GM19239 (cell line): ENCODE measurements at places on chromosomes 4 and X.

GRCh38 chrX:111039606-111040005 lies 56.4 kb upstream of the PAK3 start:
- no peak for DNase-seq

DNA sequence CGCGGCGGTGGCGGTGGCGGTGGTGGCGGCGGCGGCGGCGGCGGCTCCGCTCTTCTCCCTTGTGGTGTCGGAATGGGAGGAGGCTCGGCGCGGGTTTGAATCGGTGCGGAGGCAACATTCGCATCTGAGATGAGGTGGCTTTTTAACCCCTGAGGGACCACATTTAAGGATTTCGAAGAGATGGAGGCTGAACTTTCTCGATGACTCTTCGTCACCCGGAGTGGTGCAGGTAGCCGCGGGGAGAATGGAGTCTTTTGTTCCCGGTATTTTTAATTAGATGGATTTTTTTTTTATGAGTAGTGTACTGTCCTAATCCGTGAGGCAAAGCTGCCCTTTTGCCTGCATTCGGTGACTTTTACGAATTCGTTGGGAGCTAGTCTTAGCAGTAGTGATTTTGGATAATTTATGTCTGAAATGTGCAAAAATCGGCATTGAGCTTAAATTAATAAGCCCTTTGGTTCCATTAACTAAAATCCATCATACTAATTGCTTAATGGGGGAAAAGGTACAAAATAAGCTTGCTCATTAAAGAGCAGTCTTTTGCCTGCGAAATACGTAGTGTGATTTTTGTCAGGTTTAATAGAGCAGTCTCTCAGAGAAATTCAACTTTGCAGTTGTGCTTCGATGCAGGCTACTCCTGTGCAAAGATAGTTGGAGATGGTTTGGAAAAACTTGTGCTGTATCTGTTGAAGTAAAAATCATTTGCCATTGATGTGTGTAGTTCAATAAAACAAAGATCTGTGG lies 206.2 kb downstream of the TENM3 start:
- DNase-seq: peak; percentile 5

DNA sequence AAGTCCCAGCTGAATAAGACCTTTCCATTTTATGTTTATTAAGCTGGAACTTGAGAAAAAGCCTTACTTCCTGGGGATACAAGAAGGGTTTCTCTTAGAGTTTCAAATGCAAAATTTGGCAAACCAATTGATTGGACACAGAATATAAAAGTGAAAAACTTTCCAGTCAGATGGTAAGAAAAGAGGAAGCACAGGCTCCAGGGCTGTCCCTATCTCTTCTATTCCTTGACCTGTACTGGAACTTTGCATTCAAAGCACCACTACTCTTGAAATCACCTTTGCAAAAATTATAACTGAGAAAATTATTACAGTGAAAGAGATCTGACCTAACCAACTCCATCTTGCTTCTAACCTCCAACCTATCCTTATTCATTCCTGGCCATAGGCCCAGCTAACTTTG lies 11.7 kb downstream of the PROM1 start:
- no peak for DNase-seq

DNA sequence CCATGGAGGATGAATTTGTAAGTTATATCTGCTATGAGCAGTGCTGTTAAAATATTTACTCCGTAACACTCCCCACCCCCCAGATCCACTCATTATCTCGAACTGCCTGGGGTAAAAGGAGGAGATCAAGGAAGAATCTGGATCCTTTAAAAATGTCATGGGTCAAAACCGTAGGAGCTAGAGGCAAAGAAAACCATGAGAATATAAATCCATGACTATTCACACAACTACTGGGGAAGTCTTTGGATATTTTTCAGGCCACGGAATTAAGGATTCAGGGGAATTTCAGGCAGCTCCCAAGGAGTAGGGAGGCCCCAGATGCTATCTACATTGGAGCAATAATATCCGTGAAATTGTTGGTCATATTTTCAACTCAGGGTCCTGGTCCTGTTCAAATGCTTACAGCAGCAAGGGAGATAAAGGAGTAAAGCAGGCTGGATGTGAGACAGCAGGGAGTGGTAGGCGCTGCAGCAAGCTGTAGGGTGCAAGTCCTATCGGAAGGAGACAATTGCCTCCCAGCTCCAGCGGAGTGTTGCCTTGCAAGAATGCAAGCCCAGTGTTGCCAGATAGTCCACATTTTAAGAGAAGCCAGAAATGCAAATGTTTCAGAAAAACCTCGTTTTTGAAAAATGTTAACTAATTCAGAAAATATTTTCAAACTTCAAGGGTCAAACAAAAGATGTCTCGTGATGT lies 116.2 kb upstream of the KIT start:
- DNase-seq: no peak

GRCh38 chrX:69070949-69071650 lies 94.2 kb downstream of the PJA1 start:
- DNase-seq: no peak
